ENCODE measurements at places on chromosomes 5 and 9.

DNA sequence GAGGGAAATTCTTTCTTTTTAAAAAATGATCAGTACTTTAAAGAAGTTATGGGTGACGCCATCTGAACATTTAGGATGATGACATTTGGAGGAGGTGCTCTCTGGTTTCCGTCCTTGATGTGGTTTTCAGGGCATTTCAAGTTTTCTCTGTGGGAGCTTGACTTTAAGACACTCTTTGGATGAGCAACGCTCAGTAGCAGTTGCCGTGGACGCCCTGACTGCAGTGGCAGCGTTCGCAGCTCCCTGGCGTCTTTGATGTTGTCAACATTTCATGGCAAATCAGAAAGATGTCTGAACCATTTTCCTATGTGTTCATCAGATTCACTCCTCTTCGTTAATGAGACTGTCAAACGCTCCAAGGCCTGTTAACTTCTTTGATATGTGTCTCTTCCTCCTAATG, 86.1 kb downstream of the ZNF354C start:
- DNase-seq, result no peak

- DNase-seq, result no peak
Observed at GRCh38 chr5:176918613-176919012, 19.5 kb upstream of the HK3 start.

GRCh38 chr9:7944572-7944971, 145.0 kb upstream of the DMAC1 start:
- no peak for DNase-seq

DNA sequence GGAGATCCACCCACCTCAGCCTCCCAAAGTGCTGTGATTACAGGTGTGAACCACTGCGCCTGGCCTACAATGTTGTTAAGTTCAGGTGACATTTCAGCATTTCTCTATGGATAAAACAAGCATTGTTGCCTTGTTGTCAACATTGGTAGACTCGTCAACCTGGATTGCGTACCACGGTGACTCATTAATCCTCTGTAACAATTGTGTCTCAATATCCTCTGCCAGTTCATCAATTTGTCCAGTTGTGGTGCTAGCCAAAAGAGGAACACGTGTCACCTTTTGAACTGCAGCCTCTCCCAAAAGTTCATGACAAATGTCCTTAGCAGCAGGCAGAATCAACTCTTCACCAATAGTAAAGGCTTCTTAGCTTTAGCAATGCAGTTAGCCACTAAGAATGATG, 46.3 kb upstream of the LARP1 start:
- no peak for DNase-seq

DNA sequence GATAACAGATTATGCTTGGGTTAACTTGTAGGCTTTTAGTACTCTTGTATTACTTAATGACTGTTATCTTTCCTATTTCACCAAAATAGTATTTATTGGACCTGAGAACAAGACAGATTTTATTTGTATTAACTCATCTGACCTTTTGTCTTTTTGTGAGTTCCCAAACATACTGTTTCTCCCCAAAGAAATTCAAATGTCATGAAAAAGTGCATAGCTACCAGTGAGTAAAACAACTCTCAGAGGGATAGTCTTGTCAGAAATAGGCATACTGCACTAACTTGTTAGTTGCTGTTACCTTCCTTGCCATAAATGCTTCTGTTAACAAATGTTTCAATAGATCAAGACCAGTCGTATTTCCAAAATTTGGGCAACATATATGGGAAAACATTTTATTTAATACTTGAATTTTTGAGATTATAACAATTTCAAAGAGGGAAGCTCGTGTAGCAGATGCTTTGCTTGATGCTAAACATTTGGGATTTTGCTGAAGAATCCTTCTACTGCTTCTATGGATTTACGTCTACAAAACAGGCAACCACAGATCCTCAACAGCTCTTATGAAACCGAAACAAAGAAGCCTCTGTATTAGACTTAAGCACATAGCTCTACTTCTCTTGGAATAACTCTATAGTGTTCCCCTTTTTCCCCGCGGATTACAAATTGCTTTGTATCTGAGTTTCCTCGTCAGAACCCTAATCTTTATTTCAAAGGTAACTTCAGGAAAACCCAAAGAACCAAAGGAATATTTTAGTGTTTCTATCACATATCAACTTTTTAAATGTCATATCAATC, 248.8 kb downstream of the MCTP1 start:
- no peak for DNase-seq

DNA sequence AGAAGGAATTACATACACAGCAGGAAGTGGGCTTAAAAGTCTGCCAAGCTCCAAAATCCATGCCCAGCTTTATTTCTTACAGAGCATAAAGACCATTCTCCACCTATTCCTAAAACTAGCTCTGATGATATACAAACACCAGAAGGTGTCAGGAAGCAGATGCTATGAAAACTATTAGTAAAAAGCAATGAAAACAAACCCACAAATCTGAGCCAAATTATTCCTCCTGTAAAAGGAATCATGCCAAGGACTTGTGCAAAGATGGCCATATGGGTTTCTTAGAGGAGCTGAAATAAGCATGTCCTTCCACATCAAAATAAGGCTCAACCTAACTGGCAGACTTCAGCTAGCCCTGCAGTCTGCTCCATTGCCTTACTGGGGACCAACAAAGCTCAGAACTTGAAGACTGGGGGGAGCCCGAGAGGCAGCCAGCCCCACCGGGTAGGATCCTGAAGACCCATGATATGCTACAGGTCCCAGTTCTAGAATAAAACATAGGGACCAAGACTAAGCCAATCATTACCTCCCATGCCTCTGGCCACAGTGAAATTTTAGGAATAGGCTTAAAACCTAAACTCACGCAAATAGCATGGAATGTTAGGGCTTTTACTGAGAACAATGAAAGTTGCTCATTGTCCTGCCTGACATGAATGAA, 42.8 kb upstream of the GABRP start:
- DNase-seq, result no peak

DNA sequence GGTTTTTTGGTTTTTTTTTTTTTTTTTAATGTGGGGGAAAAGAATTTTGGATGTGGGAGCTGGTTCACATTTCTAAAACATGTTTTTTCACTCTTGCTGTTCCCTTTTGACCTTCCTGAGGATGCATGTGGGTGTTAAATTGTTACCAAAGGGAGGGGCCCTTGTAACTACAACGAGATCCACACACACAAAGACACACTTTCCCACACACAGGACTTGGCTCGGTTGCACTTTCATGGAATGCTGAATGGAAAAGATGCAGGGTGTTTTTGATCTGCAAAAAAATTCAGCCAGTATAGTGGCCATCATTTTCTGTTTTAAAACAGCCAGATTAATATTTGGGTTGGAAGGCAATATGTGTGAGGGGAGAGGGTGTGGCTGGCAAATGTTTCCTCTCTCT, 576.9 kb downstream of the EBF1 start:
- DNase-seq, result no peak

DNA sequence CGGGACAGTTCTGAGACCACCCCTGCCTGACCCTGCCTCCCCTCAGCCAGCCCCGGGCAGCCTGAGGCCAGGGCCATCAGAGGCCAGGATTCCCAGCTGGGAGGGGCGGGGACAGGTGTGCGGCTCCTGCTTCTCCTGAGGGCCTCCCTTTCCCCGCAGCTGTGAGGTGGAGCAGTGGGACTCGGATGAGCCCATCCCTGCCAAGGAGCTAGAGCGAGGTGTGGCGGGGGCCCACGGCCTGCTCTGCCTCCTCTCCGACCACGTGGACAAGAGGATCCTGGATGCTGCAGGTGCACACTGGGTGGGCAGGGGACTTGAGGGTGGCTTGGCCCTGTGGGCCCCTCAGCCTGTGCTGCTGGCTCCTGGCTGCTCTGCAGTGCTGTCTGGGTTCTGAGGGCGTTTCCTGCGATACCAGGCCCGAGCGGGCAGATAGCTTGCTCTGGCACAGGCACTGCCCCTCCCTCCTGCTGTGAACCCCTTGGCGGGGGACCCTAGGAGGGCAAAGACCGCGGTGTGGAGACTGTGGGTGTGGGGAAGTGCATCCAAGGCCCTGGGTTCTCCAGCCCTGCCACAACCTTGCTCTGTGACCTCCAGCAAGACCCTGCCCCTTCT, 2.3 kb downstream of the GRHPR start:
- DNase-seq, result peak; percentile 47

GRCh38 chr9:105355781-105356180, 92.1 kb upstream of the FSD1L start:
- peak; percentile 65 for DNase-seq

DNA sequence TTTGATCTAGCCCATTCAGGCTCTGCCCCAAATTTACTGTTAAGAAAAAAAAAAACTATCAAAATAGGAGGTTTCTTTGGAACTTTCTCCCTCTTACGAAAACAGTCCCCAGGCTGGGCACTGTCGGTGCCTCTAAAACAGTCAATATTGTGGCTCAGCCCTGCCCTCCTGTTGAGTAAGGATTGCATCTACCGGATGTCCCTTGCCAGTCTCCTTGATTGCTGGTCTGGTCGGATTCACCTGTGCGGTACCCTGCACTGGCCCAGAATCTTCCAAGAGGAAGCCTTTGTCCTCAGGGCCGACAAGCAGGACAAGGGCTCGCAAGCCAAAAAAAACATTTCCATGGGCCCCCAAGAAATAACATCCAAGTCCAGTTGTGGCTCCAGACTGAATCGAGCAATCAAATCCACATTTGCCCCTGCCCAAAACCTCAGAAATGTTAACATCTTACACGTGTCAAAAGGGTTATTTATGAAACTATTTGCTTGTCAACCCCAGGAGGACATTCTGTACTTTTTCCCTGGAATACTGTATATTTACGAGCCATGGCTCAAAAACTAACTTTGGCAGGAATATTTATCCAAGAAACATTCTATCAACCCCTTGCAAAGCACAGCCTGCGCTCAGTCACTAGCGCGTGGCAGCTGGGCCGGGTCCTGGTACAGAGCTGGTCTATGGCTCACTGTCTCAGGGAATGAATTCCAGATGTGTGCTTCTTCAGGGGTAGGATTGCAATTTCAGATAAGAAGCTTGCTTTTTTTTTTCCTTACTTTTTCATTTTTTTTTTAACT, 129.2 kb upstream of the ADRA1B start:
- no peak for DNase-seq

DNA sequence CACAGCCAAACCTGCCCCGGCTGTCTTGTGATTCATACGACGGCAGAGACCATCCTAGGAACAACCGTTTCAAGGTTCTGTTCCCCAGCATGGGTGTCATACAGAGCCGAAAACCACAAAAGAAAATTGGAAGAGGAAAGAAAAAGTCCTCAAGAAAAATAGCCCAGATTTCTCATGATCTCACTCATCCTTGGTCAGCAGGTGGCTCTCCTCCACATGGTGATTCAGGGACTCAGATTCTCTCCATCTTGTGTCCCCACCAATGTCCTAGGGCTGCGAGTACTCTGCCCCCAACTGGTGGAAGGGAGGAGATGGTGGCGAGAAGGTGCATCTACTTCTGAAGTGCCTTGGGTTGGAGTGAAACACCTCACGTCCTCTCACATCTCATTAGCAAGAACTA, 25.6 kb downstream of the PDZD2 start:
- DNase-seq, result no peak

DNA sequence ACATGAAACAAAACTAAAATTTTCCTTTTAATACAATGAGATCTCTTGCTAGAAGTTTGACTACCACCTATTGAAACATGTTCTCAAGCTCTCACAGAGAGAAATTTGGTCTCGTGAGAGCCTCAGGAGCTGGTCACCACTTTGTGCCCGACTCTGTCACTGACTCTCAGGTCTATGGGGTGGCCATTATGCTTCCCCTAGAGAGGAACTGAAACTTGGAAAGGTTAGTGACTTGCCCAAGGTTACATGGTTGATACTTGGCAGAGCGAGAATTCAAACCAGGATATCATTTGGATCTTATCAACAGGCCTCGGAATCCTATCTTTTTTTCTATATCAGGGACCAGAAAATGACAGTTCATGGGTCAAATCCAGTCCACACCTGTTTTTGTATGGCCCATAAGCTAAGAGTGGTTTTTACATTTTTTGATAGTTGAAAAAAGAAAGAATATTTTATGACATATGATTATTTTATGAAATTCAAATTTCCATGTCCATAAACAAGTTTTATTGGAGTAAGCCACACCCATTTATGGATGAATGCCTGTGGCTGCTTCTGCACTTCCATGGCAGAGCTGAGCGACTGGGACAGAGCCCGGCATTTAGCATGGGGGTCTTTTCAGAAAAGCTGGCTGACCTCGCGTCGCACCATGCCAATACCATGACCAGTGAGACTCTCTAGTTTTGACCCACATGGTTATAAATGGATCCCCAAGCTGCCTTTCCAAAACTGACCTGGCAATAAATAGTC, 44.8 kb upstream of the EQTN start:
- DNase-seq, result no peak

- peak; percentile 8 for DNase-seq
Observed at GRCh38 chr5:137858223-137858916, 9.3 kb upstream of the MYOT start.

DNA sequence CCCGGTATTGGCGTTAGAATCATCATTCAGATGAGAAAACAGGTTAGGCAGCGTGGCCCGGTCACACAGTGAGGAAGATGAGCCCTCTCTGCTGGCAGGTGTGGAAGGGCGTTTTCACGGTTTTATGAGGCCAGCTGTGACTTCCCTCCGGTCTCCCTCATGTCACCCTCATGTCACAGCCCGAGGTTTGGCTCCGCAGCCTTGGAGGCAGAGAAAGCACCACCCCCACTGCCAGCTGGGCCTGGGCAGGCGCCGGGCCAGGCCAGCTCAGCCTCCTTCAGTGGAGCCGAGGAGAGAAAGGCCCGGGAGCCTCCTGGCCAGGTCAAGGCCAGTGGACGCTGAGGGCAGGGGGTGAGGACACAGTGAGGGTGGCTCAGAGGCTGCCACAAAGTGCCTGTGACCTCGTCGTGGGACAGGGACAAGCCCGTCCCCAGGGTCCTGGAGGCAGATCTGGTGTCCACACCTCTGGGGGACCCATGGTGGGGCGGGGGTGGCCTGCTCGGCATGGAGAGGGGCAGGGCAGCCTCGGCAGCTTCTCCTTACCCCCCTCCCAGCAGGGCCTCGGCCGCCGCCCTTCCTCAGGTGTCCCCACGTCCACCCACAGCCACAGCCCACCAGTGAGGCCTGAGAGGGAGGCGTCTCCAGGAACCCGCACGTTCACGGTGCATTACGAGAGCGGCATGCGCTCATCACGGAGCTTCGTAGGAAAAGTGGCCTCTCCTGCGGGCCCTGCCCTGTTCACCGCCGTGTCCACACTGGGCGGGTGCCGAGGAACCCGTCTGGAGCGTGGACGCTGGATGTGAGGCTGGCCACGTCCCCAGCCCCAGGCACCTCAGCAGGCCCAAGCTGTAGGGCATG, 32.2 kb downstream of the EXD3 start:
- no peak for DNase-seq

- DNase-seq, result no peak
Observed at GRCh38 chr5:10195301-10195700, 54.4 kb downstream of the ATPSCKMT start.

GRCh38 chr5:143147383-143147782, 256.1 kb downstream of the NR3C1 start:
- DNase-seq, result no peak

DNA sequence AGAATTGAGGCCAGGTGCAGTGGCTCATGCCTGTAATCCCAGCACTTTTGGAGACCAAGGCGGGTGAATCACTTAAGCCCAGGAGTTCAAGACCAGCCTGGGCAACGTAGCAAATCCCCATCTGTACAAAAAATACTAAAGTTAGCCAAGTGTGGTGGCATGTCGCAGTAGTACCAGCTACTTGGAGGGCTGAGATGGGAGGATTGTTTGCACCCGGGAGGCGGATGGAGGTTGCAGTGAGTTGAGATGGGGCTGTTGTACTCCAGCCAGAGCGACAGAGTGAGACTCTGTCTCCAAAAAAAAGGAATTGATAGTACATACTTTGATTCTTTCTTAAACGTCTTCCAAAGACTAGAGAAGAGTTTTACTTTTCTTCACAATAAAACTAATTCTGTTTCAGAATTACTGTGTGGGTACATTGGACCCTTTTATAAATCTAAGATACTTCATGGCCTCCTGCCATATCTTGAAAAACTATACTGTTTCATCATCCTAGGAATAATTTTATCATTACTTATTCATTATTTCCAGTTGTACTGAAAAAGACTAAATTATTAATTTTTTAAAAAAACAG, 132.0 kb upstream of the GRHPR start:
- DNase-seq, result no peak
